ELF-1 (cell line): ENCODE measurements at places on chromosomes 3 and 15.
A peak's percentile ranks its signal among the peaks of the same experiment; 100 is the strongest.

GRCh38 chr3:22856811-22857210, 346.3 kb upstream of the UBE2E2 start:
- no peak for DNase-seq

DNA sequence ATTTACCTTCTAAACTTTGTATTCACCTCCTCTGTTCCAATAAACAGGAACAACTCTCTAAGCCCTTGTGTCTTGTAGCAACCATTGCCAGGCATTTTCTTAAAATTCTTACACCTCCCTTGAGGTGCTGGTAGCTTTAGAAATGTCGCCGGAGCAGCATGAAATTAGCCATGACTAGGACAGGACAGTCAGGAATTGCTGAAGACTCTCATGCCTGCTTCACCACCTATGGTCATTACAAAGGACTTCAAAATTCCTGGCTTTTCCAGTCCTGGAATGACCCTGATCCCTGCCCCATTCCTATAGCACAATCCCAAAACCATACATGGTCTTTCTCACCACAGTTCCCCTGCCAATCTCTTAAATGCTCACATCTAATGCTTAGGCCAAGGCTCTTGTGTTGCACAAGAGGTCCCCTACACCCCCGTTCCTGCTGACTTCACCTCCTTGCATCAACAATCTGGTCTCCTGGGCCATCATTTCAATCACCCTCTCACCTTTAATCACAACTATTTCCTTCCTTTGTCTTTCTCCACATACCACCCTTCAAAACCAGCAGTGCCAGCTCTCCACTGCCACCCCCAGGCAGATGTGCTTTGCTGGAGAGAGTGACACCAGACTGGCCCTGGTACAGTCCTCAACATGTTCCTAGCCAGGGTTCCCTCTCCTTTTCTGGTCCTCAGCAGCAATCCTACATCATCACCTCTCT, 113.2 kb upstream of the TJP1 start:
- DNase-seq, result peak; percentile 46

DNA sequence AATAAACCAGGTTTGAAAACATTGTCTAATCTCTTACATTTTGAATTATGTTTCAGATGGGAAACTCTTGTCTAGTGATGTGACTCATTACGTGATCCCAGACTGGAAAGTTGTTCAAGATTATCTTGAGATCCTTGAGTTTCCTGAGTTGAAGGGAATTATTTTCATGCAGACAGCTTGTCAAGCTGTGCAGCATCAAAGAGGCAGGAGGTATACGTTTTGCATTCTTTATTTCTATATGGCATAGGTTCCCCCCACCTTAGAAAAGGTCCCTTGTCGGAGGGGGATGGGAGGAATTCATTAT, 1.5 kb downstream of the DIS3L start:
- DNase-seq, result no peak

DNA sequence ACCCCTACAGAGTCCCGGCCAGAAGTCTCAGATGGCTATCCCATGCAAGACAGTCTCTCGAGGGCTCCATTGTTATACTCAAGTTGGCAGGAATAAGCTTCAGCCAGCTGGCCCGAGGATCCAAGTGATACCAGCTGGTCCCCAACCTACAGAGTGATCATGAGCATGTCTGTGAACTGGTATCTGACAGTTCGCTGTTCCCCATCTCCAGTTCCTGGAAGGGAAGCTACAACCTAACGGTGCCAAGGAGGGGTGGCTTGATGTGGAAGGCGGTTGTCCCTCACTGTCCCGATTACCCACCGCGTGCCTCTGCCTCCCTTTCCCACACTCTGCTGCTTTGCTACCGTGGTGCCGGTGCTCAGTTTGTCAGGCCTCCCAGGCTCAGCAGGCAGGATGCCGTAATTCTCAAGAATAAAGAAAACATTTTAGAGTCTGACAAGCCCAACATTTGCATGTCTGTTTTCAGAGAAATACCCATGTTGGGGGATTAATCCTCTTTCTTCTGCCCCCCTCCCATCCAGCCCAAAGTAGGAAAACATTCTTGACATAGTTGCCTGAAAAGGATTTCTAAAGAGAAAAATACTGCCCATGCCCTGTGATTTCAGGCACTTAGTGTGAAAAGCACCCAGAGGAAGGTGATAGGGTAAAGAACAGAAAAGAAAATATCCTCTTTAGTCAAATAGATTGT, 49.4 kb upstream of the HES1 start:
- no peak for DNase-seq

DNA sequence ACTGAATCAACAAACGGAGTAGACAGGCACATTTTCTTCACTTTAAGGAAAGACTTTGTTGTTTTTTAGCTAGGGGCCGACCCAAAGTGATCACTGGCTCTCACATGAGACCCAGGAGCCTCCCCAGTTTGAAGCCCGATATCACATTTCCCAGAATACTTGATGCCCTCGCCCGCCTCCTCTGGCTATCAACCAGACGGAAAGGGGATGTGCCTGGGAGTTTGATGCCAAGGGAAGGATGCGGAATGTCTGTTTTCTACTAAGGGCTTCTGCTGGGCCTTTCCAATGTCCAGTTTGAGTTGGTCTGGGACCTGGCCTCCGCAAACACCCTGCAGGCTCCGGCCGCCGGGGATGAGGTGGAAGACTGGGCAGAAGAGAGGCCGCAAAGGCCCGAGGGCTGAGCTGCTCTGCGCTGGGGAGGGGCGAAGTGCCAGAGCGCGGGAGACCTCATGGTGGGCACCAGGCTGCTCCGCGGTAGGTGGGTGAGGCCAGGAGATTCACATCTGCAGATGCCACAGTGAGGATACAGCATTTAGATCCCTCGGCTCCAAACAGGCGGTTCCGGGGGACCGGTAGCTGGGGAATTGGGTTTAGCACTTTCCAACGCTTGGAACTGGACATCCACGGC, 491 bp upstream of the ZNF774 start:
- no peak for DNase-seq

DNA sequence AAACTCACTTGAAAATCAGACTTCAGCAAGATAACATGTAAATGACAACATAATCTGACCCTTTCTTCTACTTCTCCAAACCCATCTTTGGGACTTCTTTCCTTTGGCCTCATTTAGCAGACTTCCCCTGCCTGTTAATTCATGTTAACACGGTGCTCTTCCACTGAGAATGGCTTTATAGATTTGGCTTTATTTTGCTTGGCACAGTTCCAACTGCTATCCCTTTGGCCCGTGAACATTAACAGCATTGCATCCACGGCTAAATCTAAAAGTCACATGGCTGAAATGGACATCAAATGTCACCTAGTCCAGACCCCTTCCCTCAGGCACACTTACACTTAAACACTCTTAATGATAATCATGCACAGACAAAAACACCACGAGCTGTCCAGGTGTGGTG, 3.8 kb downstream of the ZMAT3 start:
- no peak for DNase-seq

- peak; percentile 29 for DNase-seq
These were observed 232.6 kb upstream of the CHRM5 start for GRCh38 chr15:33735637-33736247.

GRCh38 chr3:94036909-94037507, 8.6 kb upstream of the STX19 start:
- DNase-seq, result peak; percentile 7

- no peak for DNase-seq
These were observed 47.4 kb downstream of the SEMA6D start for GRCh38 chr15:47764666-47765065.

DNA sequence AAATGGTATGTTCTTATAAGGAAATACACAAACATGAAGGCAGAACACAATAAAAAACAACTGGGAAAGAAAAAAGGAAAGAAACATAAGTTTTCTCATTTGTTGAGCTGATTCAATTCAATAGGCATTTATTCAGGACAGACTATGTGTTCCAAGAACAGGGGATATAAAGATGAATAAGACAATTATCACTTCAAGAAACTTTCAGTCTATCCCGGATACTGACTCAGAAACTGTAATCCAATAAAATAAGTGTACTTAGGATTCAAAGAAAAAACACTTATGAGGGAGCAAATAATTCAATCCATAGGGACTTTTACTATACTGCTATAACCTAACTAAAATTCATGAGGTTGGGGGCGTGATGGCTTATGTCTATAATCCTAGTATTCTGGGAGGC, 3.5 kb upstream of the POPDC2 start:
- no peak for DNase-seq

DNA sequence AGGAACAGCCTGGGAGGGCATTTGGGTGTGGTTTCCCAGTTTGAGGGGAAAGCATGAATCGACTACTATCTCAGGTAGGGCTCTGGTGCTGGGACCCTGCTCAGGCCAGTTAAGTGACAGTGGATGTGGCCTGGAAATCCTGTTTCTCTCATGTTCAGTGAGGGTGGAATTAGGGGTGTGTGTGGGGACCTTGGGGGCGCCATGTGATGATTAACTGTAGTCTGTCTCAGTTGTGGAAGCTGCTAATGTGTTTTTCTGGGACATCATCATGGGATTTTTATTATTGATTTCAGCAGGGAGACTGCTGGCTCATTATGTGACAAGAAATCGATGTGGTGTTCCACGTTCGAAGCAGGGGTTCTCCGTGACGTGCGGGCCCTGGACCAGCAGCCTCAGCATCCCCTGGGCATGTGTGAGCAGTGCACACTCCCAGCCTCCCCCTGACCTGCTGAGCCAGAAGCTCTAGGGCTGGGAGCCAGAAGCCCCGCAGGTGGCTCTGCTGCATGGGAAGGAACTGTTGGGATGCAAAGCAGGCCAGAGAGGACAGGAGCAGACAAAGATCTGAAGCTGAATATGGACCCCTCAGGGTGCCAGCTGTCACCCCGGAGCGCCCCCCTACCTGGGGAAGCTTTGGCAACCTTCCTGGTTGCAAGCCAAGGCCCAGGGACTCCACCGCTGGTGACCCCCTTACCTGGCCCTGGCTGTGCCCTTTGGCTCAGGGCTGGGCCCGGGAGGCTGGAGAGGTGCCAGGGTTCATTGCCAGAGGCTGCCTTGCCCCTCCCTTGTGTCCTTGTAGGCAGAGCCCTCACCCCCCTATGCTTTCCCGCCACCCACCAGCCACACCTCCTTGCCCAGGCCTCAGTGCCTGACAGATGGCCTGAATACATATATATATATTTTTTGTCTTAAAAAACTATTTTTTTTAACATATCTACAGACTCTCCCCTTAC, 149.8 kb downstream of the APBA2 start:
- DNase-seq, result no peak

DNA sequence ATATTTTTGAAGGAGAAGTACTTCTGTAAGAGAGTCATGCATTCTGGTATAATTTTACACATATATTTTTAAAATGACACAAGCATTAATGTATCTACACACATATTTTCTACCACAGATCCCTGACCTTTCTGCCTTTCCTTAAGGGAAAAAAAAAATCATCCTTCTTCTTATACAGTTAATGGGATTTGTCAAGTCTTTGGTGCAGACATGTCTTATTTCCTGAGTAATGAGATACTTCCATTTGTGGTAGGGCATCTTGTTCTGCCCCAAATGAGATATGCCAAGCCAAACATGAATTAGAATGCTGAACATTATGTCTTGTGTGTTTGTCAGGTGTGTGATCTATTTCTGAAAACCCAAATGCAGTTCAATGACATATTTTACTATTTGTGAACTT, 329.9 kb downstream of the RBMS3 start:
- DNase-seq, result no peak

GRCh38 chr15:96495386-96495785, 164.9 kb downstream of the NR2F2 start:
- DNase-seq, result no peak

- no peak for DNase-seq
These were observed 354.1 kb downstream of the GABRG3 start for GRCh38 chr15:27324886-27325615.

GRCh38 chr15:58469432-58470353, 37.9 kb downstream of the LIPC start:
- DNase-seq, result peak; percentile 80

DNA sequence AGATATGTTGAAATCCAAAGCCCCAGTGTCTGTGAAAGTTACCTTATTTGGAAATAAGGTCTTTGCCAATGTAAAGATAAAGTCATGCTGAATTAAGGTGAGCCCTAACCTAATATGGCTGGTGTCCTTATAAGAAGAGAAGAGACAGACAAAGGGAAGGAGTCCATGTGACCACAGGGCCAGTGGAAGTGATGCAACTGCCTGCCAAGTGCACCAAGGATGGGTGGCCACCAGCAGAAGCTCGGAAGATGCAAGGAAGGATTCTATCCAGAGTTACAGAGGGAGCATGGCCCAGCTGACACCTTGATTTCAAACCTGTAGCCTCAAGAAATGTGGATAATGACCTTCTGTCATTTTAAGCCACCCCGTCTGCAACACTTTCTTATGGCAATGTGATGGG, 35.3 kb upstream of the PGPEP1L start:
- no peak for DNase-seq

DNA sequence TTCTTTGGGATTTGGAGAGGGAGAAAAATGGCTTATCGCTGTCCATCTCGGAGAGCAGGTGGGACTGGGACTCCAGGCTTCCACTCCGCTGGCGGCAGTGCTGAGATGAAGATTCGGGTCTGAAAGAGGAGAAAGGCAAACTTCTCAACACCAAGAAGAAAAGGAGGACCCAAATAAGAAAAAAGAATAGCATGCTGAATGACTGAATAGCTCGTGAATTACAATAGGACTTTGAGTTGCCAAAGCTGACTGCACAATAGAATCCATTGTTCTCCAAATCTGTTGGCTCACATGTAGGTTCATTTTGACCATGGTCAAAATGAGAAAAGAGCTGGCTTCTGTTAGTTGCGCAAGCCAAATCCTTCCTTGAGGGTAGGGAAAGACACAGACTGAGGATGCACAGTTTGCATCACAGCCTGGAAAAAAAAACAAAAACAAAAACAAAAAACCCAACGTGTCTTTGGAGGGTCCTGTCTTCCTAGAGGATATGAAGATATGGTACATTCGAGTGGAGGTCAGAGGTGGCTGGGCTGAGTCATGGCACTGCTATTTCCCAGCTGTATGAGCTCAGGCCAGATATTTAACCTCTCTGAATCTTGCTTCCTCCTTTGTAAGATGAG, 59.3 kb upstream of the LMOD3 start:
- peak; percentile 16 for DNase-seq

- DNase-seq, result no peak
These were observed 108.7 kb upstream of the PHLDB2 start for GRCh38 chr3:111750278-111750884.

- DNase-seq, result no peak
These were observed 36.0 kb upstream of the CORO2B start for GRCh38 chr15:68542771-68543164.

- DNase-seq, result no peak
These were observed 390.4 kb downstream of the ZBTB20 start for GRCh38 chr3:114756506-114757279.

DNA sequence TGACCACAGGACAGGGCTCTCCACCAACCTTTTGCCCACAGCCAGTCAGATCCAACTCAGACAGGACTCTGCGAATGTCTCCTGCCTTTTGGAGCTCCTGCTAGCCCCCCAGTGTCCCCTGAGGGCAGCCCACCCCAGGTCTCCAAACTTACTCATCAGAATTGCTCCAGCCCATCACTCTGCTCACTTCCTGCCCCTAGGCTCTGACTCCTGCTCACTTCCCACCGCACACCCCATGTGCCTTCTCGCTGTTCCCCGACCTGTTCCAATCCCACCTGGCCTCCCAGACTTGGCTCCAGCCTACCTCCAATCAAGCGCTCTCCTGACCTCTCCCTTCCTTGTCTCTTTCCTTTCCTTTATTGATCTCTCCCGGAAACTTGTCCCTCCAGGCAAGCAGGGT, 5.9 kb upstream of the STRA6 start:
- no peak for DNase-seq

- DNase-seq, result no peak
These were observed 503.2 kb downstream of the MFSD1 start for GRCh38 chr3:159305017-159305416.
